ENCODE measurements at places on chromosomes 16 and 17.

GRCh38 chr16:2751577-2752034, 832 bp upstream of the SRRM2 start:
- no peak for DNase-seq

DNA sequence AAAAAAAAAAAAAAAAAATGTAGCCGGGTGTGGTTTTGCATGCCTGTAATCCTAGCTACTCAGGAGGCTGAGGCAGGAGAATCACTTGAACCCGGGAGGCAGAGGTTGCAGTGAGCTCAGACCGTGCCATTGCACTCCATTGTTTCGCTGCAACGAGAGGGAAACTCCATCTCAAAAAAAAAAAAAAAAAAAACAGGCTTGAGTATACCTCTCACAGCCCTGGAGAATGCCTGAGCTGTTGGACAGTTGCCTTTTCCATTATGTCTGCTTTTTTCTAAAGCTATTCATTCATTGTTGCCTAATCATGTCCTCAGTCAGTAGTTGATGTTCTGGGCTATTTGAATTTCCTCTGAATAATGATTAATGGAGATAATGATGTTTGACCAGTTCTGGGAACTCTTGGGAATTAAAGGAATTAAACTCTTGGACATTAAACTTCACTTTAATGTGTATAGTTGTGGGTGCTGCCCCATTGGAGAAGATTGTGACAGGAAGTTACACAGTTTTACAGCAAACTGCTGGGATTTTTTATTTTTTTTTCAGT, 11.8 kb downstream of the HMOX2 start:
- DNase-seq, result no peak

DNA sequence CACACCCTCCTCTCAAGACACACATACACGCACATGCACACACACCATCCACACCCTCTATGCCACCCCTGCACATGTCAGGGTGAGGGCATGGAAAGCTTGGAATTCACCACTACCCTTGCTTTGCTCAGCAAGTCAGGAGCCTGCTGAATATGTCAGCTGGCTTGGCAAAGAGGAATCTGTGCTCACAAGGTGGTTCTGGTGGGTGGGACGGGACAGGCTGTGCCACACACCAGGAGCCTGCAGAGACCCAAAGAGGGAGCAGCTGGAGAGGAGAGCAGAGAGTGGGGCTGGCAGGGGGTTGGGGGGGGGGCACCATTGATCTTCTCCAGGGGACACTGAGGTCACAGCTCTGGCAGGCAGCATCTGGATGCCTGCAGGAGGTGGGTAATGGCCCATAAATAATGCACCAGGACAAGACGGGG, 48.7 kb upstream of the NDRG4 start:
- no peak for DNase-seq

- no peak for DNase-seq
Observed at GRCh38 chr17:28372203-28372944, 880 bp downstream of the SARM1 start.

DNA sequence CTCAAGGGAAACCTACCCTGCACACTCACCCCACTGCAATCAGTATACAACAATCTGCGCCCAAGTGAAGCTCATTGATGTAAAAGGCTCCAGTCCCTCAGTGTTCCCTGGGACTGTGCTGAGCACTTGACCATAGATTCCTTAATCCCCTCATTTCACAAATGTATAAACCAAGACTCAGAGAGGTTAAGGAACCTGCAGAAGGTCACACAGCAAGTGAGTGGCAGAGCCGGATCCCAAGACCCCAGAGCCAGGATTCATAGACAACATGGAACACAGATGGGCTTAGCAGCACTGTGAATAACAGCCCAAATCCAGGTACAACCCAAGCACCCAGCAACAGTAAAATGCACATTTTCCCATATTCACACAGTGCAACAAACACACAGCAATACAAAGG, 225.7 kb downstream of the C16orf78 start:
- no peak for DNase-seq

DNA sequence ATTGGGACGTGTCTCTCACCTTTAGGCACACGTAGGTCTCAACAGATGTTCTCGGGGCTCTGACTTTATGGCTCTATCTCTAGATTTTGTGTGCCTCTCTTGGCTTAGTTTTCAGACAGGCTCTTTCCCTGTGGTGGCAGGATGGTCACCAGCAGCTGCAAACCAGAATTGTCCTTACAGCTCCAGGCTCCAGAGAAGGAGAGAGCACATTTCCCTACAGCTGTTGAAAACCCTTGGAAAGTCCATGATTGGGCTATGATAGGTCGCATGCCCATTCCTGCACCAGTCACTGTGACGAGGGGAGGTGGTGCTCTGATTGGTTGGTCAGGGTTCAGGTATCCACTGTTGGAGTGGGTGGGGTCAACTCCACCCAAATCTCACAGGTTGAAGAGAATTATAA, 41.5 kb downstream of the SHISA9 start:
- no peak for DNase-seq

- peak; percentile 15 for DNase-seq
Observed at GRCh38 chr16:22373662-22374310, 633 bp downstream of the CDR2 start.

GRCh38 chr16:53678756-53679343, 24.8 kb downstream of the RPGRIP1L start:
- DNase-seq, result no peak

- no peak for DNase-seq
Observed at GRCh38 chr17:42535155-42536047, 640 bp upstream of the NAGLU start.

DNA sequence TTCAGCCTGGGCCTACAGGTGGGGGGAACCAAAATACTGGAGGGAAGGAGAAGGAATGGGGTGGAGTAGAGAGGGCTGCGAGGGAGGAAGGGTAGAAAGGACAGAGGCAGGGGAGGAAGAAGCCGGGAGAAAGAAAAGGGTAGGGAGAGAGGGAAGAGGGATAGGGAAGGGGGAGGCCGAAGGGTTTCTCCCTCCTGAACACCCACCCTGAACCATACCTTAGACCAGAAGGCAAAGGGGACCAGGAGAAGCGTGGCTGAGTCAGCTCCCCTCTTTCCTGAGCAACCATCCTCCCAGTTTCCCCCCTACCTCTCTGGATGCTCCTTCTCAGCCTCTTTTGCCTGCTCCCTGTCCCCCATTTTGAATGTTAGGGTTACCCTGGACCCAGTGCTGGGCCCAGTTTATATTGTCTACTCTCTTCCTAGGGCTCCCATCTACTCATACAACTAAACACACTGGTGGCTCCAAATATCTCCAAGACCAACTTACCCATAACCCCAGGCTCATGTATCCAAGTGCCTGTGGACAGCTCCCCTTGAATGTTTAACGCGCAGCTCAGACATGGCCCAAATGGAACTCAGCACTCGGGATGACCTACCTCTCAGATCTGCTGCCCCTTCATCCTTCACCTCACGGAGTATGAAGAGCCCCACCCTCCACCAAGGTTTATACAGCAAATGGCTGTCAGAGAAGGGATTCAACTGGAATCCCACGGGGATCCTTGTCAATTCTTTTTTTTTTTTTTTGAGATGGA, 7.8 kb downstream of the TSPOAP1 start:
- DNase-seq, result no peak
